Skin of body (tissue), 3 donors: ENCODE measurements at places on chromosomes 6 and 20.

- no peak for DNase-seq
These were observed 69.5 kb upstream of the SULF2 start for GRCh38 chr20:47854687-47855212.

DNA sequence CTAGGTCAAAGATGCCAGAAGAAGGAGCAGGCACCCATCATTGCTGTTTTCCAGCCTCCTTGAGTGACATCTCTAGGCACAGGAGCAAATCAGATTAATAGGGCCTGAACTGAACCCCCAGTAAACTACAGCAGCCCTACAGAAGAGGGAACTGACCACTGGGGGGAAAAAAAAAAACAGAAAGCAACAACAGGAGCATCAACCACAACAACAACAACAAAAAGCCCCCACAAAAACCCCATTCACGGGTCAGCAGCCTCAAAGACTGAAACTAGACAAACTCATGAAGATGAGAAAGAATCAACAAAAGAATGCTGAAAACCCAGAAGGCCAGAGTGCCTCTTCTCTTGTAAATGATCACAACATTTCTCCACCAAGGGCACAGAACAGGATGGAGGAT lies 537.4 kb upstream of the BTBD3 start:
- no peak for DNase-seq

- DNase-seq = no peak
These were observed 203.3 kb downstream of the PREX1 start for GRCh38 chr20:48624315-48625020.

DNA sequence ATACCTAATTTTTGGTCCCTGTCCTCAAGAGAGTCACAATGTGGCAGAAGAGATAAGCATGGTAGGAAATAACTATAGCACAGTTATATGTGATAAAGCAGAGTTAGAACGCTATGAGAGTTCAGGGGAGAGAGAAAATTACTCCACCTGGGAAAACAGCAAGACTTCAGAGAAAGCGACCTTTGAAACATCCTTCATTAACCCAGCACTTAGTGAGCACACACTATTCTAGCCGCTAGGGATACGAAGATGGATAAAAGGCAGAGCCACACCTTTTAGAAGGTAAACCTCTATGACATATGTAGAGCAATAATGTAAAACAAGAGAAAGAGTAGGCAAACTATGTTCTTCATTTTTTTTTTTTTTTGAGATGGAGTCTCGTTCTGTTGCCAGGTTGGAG lies 264.3 kb downstream of the PTPRK start:
- DNase-seq = no peak

DNA sequence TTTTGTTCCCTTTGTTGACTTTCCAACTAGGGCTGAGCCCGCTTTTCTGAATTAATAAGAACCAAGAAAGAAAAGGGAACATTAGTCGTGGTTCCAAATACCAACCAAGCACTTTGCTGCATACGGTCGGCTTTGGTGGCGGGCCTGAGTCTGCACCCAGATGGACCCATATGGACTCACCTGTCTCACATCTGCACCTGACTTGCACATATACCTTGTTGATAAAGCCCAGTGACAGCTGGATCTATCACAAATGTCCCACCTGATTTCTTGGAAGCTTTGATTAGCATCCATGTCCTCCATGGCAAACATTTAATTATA lies 39.0 kb downstream of the TPD52L1 start:
- DNase-seq = no peak

GRCh38 chr20:59984541-59984940 lies 26.3 kb downstream of the CDH26 start:
- DNase-seq = no peak

- DNase-seq = no peak
These were observed 221.7 kb upstream of the HTR1E start for GRCh38 chr6:86715676-86716075.

GRCh38 chr6:165573671-165574070 lies 89.4 kb downstream of the PDE10A start:
- peak; percentile 2 for DNase-seq

DNA sequence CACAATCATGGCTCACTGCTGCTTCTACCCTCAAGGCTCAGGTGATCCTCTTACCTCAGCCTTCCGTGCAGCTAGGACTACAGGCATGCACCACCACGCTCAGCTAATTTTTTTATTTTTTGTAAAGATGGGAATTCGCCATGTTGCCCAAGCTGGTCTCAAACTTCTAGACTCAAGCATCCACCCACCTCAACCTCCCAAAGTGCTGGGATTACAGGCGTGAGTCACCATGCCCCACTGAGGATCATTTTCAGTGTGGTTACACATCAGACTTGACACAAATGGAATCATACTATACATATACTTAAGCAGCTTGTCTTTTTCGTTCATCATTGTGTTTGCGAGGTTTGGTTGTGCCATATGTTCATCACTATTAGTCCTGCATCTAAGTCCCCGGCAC lies 26.6 kb downstream of the ZC3H12D start:
- no peak for DNase-seq

DNA sequence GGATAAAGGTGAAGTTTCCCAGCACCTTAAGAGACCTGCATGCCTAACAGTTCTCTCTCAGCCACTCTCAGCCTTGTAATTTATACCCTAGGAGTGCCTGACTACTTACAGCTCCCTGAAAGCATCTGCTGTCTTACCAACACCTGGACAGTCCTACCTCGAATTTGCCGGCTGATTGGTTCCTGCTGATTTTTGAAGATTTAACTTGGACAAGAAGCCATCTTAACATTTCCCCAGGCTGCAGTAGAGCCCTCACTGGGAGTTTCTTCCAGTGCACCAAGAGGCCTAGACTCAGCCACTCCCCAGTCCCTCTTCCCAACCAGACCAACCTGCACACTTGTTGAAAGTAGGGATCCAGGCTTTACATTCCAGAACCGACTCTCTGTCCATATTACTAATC lies 174.5 kb downstream of the LINC00237 start:
- no peak for DNase-seq

DNA sequence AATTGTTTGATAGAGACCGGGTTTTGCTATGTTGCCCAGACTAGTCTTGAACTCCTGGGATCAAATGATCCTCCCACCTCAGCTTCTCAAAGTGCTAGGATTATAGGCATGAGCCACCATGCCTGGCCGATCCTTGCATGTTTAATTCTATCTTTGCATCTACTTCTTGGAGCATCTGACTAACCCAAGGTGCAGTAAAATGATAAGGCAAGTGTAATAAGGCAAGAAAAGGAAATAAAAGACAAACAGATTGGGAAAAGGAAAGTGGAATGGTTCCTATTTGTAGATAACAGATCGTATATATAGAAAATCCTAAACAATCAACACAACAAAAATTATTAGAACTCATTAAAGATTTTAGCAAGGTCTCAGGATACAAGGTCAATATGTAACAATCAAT lies 36.8 kb upstream of the SNX9 start:
- no peak for DNase-seq

DNA sequence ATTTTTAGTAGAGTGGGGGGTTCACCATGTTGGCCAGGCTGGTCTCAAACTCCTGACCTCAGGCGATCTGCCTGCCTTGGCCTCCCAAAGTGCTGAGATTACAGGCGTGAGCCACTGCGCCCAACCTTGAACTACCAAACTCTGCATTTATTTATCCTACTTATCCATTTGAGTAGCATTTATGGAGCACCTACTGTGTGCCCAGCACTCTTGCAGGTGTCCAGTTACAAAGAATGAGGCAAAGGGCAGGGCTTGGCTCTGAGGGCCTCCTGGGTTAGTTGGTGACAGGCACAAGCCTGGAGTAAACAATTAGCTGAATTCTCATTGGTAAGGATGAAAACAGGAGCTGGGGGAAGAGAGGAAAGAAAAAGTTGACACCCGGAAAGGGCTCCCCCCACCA lies 93.4 kb upstream of the FOXP4 start:
- no peak for DNase-seq

DNA sequence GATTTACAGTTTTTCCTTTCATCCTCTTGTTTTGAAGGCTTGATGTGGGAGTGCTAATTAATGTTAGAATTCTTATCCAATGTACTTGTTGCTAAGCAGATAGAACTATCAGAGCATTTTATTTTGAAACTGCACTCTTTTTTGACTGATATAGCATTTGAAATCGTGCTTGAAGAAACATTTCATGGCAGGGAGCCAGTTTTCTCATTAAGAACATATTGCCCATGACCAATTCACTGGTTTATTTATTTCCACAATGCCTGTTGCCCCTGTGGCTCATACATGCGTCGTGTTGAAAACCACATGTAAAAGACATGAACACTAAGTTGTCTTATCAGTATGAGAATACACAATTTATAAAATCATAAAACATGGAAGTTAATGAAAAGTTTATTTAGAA lies 479.7 kb upstream of the FLRT3 start:
- no peak for DNase-seq

DNA sequence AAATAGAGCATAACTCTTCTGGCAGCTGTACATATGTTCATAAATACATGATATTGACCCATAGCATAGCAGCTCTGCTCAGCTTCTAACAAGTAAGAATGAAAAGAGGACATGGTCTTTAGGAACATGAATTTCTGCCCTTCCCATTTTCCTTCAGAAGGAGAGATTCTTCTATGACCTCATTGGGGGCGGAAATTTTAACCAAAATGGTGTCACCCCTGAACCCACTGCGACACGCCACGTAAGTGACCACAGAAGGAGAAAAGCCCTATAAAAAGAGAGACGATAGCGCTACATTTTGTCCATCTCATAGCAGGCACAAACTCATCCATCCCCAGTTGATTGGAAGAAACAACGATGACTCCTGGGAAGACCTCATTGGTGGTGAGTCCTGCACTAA lies at the start of gene IL17A:
IL17A (plus strand) TSS at position 301 of the 400 bp plus-strand sequence; CDS start at position 358, 57 bp downstream.
- DNase-seq = no peak

GRCh38 chr20:2136275-2136674 lies 34.6 kb downstream of the STK35 start:
- DNase-seq = no peak
